Stimulated activated CD4-positive, alpha-beta T cell treated with anti-CD3 and anti-CD28 coated beads, Interleukin-4, amount 100 ng/mL, for 1 hour (primary cell): ENCODE measurements at places on chromosomes 1 and 21.

- DNase-seq: no peak
Observed at GRCh38 chr1:47842228-47842919, 154.8 kb downstream of the TRABD2B start.

GRCh38 chr1:34199927-34200326, 23.2 kb downstream of the C1orf94 start:
- no peak for DNase-seq

DNA sequence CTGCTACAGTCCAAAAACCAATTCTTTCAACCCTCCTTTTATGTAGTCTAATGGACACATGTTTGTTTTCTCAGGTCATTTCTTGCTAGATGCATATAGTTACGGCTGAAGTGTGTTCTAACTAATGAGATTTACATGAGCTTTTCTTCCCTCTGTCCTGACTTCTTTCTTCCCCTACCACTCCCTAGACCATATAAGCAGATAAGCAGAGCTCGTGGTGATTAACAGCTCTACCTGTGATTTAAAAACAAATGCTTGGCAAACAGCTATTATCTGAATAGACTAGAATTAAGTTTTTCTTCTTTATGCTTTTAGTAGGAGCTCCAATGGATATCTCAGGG, 18.6 kb downstream of the KHDRBS1 start:
- no peak for DNase-seq

DNA sequence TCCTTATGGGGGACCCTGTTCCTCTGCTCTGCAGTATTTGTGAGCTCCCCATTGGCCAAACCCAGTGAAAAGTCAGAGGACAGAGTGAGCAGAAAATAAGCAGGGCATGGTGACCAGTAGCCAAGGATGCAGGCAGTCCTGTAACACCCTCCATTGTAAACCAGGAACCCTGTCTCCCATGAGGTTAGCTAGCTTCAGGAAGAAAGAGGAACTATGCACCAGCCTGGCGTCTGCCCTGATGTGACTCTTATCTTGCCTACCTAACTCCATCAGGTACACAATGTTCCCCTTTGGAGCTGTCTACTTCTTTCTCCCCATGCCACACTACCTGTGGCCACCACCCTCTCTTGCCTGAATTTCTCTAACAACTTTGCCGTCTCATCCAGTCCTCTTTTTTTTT, 119.2 kb downstream of the LRIG2 start:
- no peak for DNase-seq

GRCh38 chr1:119331915-119332314, 36.7 kb upstream of the HAO2 start:
- DNase-seq: no peak

- DNase-seq: no peak
Observed at GRCh38 chr1:69743146-69743545, 175.4 kb downstream of the LRRC7 start.

DNA sequence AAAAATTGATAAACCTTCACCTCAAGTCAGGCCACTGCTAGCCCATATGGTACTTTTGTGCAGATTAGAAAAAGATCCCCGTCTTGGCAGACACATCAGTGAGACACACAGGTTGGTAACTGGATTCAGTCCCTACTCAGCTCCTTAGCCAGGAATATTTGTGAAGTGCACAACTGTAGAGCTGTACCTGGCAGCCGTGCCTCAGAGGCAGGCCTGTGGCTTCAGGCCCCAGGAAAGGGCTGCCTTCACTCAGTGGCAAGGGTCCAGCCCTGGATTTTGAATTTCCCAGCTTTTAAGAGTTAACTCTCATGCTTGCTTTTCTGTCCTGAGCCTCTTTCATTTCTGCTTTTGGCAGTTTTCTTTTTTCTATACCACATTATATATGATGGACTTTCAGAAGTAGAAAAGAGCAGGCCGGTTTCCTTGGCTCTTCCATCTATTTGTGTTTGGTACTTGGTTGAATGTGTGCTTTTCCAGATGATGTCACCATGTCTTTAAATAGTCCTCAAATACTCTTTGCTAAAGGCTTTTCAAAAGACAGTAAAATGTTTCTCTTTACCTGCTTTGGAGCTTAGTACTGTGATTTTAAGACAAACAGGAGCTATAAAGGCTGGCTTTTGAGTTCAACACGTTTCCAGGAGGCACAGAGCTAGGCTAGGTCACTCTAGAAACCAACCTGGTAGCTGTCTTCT, 186.6 kb downstream of the AK5 start:
- DNase-seq: no peak

- DNase-seq: no peak
Observed at GRCh38 chr1:178192686-178193085, 98.8 kb downstream of the RASAL2 start.

DNA sequence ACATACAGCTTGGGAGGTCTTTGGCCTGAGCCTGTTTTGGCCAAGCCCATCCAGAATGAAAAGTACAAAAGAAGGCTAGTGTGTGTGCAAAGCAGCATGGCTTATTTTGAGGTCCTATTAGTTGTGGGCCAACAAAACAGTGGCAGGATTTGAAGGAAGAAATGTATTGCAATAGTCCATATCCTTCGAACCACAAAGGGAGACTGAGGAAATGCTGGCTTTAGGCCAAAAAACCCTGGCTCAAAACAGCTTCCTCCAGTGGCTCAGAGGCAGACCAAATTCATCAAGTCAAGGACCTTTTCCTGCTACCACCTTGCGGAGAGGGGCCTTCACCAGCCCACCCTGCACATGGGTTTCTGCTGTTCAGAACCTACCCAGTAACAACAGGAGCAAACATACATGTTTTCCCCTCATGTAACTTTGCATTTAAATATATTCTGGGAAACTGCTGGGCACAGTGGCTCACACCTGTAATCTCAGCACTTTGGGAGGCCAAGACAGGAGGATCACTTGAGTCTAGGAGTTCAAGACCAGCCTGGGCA, 43.3 kb downstream of the VPS26C start:
- no peak for DNase-seq

- DNase-seq: no peak
Observed at GRCh38 chr1:44625348-44625747, 48.9 kb downstream of the TMEM53 start.

DNA sequence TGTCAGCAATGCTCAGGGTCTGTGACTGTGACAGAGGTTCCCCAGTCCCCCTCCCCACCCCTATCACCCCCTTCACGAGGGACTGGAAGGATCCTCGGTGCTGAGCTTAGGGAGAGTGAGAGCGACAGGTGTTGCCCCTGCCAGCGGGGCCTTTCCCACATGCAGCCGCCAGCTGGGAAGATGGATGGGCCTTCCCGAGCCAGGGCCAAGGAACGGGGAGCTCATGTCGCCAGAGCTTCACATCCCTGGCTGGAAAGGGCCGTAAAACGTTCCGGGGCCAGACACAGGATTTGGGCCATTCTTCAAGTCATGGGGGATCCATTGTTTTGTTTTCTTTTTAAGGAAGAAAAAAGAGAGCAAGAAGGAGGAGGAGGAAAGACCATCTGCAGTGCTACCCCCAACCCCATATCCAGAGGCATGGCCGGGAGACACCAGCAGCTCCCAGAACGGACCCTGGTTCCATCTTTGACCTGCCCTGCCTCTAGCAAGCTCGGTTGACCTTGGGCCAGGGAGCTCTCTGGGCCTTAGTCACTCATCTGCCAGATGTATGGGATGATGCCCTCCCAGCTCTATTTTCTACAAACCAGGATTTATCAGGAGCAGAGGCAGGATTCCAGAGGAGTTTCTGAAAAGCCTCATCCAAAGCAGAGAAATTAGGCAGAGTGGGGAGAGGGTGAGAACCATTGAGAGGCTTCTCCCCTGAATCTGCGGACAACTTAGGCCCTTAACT, 54.1 kb downstream of the TAS1R2 start:
- DNase-seq: no peak
